HFFc6 (cell line): ENCODE measurements at places on chromosomes 2 and 18.

DNA sequence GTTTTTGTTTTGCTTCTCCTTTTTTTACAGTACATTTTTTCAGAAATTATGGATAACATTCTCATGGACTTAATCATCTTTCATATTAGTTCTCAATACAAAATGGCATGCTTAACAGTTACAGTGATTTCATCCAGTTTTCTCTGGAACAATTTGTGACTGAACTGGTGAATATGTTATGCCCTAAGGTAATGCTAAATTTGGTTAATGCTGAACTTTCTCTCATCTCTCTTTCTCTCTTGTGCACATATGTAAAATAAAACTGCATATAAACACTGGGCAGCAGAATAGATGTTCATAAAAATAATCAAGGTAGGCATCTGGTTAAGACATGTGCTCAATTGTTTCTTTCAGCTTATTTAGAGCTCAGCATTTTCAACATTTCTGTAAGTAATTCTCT lies 196.3 kb upstream of the TMEFF2 start:
- no peak for DNase-seq

GRCh38 chr2:64391940-64392339 lies 62.0 kb upstream of the LGALSL start:
- DNase-seq: no peak

DNA sequence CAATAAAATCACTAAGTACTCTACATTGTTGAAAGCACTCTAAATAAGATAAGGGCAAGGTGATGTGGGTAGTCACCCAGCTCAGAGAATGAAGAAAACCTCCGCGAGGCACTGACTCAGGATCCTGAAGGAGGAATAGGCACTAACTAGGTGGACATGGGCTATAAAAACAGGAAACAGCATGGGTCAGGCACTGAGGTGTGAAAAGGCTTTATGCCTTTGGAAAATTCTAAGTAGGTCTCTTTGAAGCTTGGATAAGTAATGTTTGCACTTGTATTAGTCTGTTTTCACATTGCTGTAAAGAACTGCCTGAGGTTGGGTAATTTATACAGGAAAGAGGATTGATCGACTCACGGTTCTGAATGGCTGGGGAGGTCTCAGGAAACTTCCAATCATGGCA lies 161.6 kb downstream of the EPHA4 start:
- DNase-seq: no peak

GRCh38 chr2:8661736-8662135 lies 20.1 kb upstream of the ID2 start:
- DNase-seq: no peak

- DNase-seq: peak; percentile 76
Observed at GRCh38 chr2:101387151-101387834, at the start of gene CREG2. Gene CREG2 (minus strand): TSS chr2:101387503. CDS start chr2:101387457, 46 bp downstream.

DNA sequence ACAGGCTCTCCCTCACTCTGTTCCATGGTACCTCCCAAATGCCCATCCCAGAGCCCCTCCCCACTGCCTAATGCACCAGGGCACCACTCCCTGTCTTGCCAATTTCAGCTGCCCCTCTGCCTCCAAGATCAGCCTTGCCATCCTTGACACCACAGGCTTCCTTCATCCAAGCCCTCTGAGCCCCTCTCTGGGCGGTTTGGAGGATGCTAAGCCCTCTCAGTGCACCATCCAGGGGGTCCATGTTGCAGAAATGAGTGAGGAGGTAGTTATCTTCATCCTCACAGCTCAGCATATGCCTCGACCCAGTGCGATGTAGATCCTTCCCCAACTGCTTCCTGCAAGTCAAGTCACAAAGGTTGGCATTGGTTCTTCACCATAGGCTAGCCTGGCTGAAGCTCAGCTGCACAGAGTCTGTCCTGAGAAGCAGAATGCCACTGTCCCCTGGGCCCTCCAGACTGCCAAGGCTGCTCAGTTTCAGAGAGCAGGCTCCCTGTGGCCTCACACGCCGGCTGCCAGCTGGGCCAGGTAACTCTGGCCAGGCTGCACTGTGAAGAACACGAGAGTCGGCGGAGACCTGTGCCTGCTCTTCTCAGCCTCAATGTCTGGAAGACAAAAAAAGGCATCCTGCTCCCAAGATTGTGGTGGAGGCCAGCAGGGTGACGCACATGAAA lies 9.9 kb upstream of the MAP3K2 start:
- no peak for DNase-seq

DNA sequence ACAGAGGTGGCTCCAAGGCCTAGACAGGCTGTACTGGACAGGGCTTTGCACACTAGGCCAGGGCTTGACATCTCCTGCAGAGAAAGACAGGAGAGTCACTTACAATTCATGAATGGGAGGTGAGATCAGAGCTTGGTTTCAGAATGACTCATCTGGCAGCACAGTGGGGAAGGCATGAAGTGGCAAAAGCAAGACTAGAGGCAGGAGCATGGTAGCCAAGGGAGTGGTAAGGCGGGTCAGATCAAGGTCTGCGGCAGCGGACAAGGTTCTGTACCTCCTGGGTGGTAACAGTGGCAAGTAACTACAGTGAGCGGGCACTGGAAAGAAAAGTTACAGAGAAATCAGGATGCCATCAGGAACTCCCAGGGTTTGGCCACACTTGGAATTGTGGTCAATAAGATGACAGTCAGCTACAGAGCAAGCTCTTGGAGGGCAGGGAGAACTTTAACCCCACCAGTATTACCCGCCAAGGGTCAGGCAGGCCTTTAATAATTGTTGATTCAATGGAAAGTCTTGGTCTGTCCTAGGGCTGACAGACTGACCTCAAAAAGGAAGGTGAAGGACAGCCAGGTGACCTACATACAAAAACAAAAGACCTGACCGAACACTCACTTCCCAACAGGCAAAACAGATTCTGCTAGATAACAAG lies 5.7 kb downstream of the MCFD2 start:
- DNase-seq: peak; percentile 87

DNA sequence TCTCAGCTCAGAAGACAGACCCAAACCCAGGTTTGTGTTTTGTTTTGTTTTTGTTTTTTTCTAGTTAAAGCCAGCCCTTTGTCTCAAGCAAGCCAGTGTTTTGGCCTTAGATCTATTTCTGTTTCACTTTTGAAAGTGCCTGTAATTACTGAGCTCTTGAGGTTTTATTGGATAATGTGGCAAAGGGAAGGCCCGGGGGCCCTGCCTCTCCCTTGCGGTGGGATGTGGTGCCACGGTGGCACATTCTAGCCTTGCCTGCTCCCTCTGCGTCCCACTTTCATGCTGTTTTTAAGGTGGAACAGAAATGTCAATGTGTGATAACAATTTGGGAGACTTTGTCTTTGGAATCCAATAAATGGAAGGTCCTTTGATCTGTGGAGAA lies 2.5 kb downstream of the HPCAL1 start:
- DNase-seq: no peak

DNA sequence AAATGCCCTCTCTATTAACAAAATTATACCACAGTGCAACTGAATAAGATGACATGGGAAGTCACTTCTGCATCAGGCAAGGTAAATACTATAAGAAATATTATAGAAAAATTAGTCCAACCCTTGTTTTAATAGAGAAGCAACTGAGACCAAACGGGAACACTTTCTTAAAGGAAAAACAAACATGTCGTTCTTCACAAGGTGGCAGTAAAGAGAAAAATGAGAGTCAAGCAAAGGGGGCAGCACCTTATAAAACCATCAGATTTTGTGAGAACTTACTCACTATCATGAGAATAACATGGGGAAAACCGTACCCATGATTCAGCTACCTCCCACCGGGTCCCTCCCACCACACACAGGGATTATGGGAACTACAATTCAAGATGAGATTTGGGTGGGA lies 481.7 kb upstream of the CRIM1 start:
- DNase-seq: no peak

GRCh38 chr2:230658877-230659652 lies 53.6 kb upstream of the CAB39 start:
- no peak for DNase-seq

DNA sequence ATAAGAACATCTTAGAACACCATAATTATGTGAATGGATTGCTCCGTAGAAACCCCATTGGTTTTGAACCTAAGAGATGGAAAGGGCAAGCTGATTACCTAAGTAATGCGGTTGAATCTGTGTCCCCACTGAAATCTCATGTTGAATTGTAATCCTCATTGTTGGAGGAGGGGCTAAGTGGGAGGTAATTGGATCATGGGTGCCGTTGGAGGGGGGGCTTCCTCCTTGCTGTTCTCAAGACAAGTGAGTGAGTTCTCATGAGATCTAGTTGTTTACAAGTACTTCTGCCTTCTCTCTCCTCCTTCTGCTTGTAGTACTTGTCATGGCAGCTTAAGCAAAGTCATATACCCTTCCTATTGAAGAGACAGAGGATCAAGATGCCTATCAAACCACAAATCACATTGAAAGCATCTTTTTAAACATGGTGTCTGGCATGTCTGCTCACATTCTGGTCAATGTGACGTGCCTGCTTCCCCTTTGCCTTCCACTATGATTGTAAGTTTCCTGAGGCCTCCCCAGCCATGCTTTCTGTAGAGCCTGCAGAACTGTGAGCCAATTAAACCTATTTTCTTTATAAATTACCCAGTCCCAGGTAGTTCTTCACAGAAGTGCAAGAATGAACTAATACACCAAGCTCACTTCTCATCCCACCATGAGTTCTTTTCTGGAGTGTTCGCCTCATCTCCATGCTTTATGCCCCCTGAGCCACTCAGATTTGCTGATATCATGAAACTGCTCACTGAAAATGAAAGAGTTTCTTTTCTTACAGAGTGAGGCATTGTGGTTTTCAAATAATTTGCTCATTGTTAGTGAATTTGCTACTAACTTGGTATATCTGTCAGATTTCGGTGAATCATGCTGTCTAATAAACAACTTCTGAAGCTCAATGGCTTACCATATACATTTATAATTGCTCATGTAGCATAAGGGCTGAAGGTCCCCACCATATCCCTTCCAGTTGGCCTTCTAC lies 23.6 kb downstream of the KCNE4 start:
- DNase-seq: peak; percentile 19

GRCh38 chr18:11849841-11850634 lies 1.2 kb upstream of the CHMP1B start:
- peak; percentile 88 for DNase-seq

DNA sequence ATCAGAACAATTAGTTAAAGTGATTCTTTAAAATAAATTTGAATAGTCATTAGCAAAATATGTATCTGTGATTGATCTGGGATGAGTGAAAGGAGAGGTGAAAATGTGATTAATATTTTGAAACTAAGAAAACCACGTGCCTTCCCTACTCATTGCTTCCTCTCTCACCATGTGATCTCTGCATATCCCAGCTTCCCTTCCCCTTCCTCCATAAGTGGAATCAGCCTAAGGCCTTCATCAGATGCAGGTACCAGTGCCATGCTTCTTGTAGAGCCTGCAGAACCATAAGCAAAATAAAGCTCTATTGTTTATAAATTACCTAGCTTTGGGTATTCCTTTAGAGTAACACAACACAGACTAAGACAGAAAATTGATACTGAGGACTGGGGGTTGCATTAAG lies 11.2 kb upstream of the STAT1 start:
- no peak for DNase-seq

- DNase-seq: no peak
Observed at GRCh38 chr2:106063181-106063580, 130.9 kb downstream of the UXS1 start.

DNA sequence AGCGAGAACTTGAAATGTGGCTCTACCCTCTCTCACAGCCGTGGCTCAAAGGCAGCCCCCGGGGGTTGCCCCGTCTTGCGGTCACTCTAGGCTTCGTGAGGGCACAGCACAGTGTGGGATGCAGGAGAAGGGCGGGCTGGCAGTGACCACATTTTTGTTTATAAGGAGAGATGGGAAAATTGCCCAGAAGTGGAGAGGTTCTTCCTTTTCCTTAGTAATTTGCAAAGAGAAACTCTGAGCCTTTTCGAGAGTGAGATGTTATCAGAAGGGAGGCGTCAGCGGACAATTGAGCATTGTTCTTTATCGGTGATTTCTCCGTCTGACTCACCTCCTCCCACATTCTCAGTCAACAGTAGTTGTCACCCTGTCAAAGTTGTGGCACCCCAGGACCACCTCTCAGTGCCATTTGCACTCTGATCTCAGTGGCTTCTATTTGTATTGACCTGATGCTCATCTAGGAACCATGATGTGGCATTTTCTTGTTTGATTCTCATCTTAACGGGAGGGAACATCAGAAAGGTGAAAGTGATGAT lies 89.6 kb downstream of the ACAA2 start:
- DNase-seq: peak; percentile 3

GRCh38 chr2:197600306-197600705 lies 75.1 kb downstream of the RFTN2 start:
- no peak for DNase-seq

DNA sequence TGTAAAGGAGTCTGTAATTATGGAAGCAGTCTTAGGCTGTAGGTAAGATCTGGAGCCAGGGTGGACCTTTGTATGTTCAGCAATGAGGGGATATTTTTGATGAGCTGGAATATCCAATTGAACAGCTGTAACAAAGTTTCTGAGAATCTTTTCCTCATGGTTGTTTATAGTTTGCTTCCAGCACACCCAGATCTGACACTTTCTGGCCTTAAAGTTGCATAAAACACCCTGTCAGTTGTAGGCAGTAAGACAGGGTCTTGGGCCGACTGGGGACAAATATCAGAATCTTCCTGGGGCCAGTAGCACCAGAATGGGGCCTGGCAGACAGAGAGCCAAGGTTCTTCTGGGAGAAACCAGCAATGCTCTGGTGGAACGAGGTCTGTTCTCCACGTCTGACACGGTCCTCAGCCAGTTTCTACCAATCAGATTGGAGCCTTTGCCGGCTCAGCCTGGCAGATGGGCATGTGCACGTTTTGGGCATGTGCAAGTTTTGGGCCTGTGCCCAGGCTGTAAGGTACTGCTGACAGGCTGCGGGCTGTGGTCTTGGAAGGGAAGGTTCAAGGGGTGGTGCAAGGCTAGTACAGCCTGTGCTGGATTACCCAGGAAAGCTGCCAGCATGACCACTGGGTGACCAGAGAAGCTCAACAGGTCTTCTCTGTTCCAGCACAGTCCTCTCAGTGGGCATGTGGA lies 89.8 kb downstream of the PRKCE start:
- DNase-seq: peak; percentile 6

DNA sequence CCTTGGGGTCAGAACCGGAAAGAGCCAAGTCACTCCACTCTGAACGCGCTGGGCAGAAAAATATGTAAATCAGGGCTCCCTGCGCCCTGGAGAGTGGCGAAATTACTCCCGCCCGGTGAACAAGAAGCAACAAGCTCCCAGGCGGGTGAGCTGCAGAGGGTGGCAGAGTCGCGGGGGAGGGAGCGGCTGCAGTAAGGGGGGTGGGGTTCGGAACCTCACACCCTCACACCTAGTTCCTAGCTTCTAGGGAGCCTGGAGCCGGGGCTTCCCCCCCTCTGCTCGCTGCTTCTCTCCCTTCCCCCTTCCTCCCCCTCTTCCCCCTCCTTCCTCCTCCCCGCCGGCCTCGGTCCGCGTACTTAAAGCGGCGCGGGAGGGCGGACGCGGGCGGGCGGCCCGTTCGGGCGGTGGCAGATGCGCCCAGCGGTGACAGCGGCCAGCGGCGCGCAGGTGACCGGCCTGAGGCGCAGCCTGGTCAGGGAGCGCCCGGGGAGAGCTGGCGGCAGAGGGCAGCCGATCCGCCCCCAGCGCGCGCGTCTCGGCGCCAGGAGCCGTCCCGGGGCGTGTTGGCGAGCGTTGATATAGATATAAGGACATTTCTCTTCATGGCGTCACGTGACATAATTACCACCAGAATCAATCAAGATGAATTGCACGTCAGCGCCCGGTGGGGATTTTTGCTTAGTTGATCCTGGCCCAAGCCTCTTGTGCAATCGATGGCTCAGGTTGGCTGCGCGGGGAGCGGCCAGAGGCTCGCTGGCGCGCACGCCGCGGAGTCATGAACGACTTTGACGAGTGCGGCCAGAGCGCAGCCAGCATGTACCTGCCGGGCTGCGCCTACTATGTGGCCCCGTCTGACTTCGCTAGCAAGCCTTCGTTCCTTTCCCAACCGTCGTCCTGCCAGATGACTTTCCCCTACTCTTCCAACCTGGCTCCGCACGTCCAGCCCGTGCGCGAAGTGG lies at the start of gene HOXD11:
TSS of gene HOXD11 (plus strand) at position 700 of the 959 bp plus-strand sequence. CDS start at position 776, 76 bp downstream.
- DNase-seq: peak; percentile 43

- no peak for DNase-seq
Observed at GRCh38 chr2:767440-767839, 90.2 kb upstream of the TMEM18 start.
